ENCODE measurements at places on chromosomes 6 and 20.

DNA sequence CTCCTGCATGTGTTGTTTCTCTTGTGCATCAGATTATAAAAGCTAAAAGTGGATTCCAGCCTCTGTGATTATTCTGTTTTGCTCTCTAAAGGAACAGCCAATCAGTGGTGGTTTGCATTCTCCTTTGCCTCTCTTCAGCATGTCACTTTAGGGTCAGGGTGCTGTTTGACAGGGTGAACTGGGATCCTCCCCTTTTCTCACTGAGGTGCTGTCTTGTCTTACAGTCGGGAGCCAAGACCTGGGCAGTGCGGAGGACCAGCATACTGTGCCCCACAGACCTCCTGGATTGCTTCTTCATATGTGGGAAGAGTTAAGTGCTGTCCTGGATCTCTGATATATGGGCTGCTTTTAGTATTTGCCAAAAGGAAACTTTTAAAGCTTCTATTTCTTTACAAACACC, 15.2 kb upstream of the CST2 start:
- DNase-seq = no peak

- no peak for DNase-seq
These were observed 299.3 kb upstream of the ZFP64 start for GRCh38 chr20:52490711-52491430.

DNA sequence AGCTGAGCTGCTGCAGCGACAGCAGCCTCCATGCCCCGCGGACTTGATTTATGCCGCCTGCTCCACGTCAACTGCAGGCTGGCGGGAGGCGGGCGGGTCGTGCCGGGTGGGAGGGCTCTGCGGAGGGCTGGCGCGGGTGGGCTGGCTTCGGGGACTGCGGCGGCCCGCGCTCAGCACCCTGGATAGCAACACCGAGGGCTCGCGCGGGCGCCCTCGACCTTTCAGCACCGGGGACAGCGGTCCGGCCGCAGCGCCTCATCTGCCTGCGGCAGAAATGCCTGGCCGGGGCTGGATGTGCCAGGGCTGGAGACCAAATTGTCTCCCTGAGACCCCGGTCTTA, 792 bp downstream of the SNAP25 start:
- peak; percentile 70 for DNase-seq

DNA sequence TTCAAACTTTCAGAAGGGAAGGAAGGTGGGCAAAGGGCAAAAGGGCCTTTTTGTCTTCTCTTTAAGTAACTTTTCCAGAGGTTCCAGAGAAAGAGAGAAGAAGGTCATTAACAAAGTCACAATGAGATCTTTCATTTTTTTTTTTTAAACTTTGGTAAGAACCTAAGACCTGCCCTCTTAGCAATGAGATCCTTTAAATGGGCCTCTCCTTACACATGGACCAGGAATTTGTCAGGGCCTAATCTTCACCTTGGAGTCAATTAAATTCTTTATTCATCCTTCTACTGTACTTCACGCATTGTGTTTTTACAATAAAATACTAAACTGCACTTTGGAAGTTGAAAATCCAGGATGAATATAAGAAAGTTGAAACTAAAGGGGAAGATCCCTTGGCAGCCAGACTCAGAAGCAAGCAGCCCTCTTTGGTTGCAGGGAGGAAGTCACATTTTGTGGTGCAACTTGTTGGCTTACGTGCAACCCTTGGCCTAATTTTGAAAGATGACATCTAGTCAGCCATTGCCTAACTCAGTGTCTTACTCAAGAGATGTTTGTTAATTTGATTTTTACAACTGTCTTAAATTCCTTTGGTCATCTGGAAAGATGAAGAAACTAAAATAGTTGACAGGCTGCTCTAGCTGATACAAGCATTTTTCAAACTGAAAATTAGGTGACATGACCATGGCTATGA, 11.9 kb upstream of the TMEM170B start:
- DNase-seq = no peak

DNA sequence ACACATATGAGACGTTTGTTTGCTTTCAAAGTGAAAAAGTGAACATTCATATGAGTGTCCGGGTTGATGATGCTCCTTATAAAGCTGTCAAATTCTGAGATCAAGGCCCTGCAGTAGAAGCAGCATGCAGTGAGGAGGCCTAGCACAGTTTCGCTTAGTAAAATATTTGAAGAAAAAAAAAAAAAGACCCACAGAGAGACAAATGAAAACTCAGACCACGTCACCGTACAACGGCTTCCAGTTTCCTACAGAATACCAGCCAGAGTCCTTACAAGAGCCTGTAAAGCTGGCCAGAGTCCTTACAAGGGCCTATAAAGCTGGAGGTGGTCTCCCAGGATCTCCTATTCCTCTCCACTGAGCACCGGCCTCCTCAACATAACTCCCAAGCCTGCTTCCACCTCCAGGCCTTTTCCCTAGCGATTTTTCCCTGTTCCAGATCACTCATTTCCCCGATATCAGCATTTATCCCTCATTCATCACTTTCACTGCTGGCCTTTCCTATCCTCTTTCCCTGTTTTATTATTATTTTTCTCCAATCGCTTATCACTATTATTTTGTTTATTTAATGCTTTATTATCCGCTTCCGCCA, 1.5 kb upstream of the HMGN4 start:
- peak; percentile 36 for DNase-seq

DNA sequence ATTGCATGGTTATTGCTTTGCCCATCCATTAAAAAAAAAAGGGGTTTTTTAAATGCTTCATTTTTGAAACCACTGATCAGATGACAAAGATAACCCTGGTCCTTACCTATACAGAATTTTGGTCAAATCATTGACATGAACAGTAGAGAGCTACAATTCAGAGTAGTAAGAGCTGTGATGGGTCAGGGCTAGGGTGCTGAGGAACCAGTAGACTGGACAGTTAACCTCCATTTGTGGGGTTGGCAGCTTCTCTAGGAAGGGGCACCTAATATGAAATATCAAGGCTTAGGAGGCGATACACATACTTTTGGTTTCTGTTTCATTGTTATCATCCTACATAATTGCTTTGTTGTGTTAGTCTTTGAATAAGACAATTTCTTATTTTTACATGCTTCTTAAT, 55.1 kb downstream of the ORC3 start:
- no peak for DNase-seq

- no peak for DNase-seq
These were observed 109.9 kb upstream of the BMP5 start for GRCh38 chr6:55985309-55985708.

DNA sequence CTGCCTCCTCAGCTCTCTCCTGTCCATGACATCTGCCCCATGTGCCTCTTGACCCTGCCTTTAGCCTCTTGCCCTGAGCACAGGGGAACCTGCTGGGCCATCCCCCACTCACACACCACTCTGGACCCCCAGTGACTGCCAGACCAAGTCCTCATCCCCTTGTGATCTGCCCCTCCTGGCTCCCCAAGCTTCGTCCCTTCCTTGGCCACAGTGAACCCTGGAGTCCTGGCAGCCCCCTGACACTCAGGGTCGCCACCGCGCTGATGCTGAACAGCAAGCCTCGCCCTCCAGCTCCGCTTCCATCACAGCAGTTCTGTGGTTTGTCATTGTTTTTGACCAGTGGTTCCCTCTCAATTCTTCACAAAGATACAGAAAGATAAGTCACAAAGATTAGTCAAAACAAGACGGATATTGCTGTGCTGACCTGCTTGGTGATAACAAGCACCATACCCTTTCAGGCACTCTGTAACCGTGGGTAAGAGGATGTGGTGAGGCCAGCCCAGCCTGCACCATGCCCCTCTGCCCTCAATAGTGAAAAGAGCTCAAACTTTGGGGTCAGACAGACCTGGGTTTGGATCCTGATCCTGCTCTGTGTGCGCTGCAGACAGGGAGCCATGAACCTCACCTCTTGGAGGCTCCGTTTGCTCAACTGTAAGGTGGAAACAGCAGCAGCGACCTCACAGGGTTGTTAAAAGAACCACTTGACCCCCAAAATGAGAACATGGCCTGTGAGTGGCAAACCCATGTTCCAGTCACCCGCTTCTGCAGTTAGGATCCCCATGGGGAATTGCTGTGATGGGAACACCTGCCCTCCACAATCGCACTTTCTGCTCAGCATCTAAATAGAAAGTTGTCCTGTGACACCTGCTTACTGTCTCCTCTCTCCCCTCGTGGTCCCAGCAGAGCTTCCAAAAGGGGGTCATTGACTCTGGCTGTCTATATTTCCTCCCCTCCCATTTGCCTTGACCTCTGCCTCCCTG, 114.5 kb downstream of the TOX2 start:
- no peak for DNase-seq

DNA sequence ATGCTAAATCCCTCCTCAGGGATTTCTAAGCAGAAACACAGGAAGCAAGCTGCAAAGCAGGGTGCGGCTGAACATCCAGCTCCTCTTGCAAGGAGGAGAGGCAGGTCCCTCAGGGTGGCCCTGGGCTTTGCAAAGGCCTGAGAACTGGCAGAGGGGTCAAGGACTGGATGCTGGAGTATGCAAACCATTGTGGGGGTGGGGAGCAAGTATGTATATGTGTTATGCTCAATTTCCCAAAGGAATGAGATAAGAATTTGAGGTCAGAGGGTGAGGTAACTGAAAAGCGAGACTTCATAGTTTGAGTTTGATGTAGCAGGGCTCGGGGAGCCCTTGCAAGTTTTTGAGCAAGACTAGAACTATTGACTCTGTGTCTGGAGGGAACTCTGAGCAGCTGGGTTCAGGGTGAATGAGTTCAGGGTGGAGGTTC, 11.2 kb downstream of the SLC22A2 start:
- DNase-seq = peak; percentile 23

- no peak for DNase-seq
These were observed 14.7 kb upstream of the SIRPB2 start for GRCh38 chr20:1505871-1506270.

- DNase-seq = no peak
These were observed 188.3 kb downstream of the OGFRL1 start for GRCh38 chr6:71476872-71477271.

DNA sequence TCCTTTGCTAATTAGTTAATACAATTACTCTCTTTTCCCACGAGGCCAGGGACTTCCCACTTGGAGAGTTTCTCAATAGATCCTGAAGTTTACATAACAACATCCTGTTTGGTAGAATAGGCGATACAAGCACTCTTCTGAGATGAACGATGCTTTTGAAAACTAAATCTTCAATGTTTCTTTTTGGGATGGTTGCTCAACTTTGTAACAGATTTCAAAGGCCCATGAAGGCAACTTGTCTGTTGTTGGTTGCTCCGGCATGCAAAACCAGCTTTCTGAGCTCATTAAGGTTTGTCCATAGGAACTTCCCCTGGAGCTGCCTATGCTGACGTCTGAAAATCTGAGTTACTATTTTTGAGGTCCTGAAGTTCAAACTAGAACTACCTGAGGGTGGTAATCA, 25.9 kb upstream of the ROS1 start:
- no peak for DNase-seq

DNA sequence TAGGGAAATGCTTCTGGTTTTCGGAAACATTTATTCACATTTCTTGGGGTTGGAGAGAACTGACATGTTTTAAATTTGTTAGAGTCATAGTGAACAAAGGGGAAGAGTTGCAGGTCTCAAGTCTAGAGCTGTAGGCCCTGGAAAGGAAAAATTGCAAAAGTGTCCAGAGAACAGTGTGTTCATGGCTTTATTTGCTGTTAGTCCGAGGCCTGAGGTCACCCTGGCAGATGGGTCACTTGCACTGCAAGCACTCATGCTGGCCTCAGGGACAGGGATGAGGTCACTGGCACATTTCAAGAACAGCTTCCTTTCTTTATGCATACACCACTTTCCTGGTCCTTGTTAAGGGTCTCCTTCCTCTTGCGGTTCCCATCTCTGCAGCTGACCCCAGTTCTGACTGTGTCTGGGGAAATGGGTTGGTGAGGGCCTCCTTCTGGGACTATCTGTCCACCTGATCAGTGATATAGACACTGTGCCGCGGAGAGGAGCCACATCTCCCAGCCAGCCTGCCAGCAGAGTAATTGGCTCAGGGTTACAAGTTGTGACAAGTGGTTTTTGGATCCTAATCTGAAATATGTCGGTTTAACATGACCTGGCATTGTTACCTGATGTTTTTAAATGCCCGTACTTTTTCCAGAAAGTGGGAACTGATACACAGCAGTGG, 194.0 kb downstream of the EYA4 start:
- no peak for DNase-seq

GRCh38 chr6:89887452-89888137, 6.7 kb upstream of the GJA10 start:
- DNase-seq = no peak

DNA sequence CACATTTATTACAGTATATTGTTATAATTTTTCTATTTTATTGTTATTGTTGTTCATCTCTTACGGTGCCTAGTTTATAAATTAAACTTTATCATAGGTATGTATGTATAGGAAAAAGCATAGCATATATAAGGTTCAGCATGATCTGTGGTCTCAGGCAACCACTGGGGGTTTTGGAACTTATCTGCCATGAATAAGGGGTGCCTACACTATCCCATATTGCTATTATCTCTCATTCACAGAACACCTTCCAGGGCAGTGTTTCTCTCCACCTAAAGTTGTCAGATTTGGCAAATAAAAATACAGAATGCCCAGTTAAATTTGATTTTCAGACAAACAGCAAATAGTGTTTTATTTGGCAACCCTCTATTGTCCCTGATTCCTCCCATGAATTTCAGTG, 35.5 kb upstream of the FAM184A start:
- DNase-seq = no peak

DNA sequence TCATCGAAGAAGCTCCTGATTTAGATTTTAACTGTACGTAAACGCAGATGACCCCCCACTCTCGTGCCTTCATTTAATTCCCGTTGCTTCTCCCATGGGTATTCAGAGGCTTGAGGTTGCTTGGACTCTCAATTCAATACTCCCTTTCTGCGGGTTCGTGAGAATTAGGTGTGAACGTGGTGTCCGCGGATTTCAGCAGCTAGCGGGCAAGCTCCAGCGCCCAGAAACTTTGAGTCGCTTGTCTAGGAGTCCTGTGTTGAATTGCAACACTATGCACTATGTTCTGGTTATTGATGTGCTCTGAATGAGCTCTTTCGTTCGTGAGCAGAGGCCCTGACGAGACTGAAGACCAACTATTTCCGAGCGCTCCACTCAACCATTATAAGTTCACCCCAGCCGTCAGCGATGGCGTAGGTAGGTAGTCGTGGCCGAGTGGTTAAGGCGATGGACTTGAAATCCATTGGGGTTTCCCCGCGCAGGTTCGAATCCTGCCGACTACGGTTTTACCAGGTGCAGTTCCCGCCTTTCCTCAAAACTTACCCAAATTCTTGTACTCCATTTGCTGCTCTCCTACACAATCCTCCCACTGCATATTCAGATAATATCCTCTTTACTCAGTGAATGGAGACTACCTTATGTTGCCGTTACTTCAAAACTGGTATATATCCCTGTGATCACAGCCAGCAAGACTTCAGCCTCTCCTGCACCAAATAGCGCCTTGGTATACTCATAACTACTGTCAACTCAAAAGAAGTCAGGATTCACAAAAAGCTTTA, 72.6 kb upstream of the ZNF184 start:
- no peak for DNase-seq

GRCh38 chr6:36636687-36637418, 41.7 kb upstream of the CDKN1A start:
- DNase-seq = no peak

GRCh38 chr6:151052021-151052646, 186.6 kb downstream of the MTHFD1L start:
- DNase-seq = no peak

All from ACHN (cell line).